Pericardium fibroblast (primary cell): ENCODE measurements at places on chromosomes 2 and 18. TPM values are rescaled to one million over a fixed set of nuclear protein-coding genes. Genes with fewer than 3 reads are reported as not detected.

Gene DLX1
- total RNA-seq: not detected in 2 replicates

Gene ANKRD53
- 0.12 and 0.77 TPM in 2 replicates for total RNA-seq

Gene SNORC
- total RNA-seq: 0.12 and 0.17 TPM in 2 replicates

Gene NEB
- total RNA-seq: 0.12 and 3.5 TPM in 2 replicates

Gene PSMA8
- total RNA-seq: not detected in 2 replicates

Gene RNF152
- total RNA-seq: 1.4 and 3.3 TPM in 2 replicates

Gene MYCN
- total RNA-seq: not detected in 2 replicates

Gene SERPINB5
- total RNA-seq: not detected in 2 replicates

Gene CWC22
- total RNA-seq: 7.5 and 10.5 TPM in 2 replicates

Gene AOX1
- total RNA-seq: 50.3 and 89.5 TPM in 2 replicates

Gene ANXA4
- 61.2 and 91.4 TPM in 2 replicates for total RNA-seq

Gene REG3A
- total RNA-seq: not detected in 2 replicates

Gene INHA
- 1.1 TPM in 1 of 2 replicates, not detected in the other for total RNA-seq

Gene SDC1
- total RNA-seq: 1.8 and 4.0 TPM in 2 replicates

Gene DLGAP1
- 0.12 and 0.26 TPM in 2 replicates for total RNA-seq

Gene CYP27C1
- total RNA-seq: 0.51 and 0.58 TPM in 2 replicates

Gene DSG2
- total RNA-seq: 1.4 and 10.0 TPM in 2 replicates

Gene SNRNP27
- 22.2 and 41.2 TPM in 2 replicates for total RNA-seq

Gene SLC5A7
- not detected in 2 replicates for total RNA-seq

Gene DNAJC5G
- total RNA-seq: not detected in 2 replicates

Gene ERFE
- 1.1 and 11.2 TPM in 2 replicates for total RNA-seq

Gene MAIP1
- 16.7 and 18.2 TPM in 2 replicates for total RNA-seq

Gene IL37
- not detected in 2 replicates for total RNA-seq
